HL-60 (cell line): ENCODE measurements at places on chromosomes 1 and 21.

GRCh38 chr1:55362558-55362957 lies 147.4 kb upstream of the USP24 start:
- no peak for DNase-seq

DNA sequence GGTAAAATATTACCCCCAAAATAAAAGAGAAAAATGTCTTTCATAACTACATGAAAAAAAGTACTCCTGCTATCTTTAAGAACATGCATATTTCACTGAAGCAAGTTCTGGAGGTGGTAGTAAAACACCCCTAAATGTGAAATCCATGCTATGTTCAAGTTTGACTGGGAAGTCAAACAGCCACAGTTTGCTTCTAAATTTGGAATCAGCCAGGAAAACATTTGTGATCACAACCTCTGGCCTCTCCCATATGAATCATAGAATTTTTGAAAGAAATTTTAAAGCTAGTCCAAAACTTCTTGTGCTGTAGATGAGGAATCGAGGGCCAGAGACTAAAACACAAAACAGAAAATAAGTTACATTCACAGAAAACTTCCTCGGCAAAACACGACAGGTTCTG lies 6.6 kb downstream of the SORT1 start:
- no peak for DNase-seq

DNA sequence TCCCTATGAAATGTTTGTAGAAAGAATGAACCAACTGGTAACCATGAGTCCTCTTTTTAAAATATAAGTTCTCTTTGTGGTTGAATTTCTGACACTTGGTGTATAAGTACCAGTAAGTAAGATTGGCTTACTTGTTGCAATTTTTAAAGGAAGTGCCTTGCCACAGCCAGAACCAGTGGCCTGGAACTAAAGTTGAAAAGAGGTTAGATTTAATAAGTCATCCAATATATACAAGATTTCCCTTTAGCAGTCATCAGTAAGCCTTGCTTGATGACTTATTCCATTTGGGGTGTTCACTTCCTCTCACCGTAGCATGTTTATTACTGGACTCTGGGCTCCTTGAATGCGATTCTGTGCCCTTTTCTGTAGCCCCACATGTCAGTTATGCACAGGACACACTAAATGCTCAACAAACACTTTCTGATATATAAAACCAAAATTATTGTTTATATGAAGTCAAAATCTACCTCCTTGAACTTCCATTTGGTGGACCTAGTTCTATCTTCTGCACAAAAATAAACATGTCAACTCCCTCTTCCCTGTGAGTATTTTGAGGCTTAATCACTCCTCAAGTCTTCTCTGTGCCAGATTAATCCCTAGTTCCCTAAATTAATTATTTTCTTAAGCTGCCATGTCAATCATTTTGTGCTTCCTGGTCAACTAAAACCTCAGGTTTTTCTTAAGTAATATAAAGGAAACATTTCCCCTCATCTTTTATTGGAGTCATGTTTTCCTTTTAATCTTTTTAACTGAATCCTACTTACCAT lies 218.1 kb downstream of the ST6GALNAC3 start:
- no peak for DNase-seq

DNA sequence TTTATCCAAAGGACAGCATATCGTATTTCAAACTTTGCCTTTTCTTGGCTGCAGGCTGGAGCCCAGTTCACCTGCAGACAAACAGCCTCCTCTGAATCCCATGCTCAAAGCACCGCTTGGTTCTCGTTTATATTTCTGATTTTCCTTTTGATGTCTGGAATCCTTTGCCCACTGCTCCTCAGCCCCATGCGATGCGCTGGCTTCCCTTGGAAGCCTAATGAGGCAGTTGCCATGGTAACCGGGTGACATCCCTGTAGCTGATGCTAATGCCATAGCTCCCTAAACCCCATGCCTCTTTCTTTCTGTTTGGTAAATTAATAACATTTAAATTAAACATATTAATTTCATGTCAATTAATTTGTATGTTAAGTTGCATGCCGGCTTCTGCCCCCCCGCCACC lies 327.1 kb downstream of the PRDM2 start:
- DNase-seq = no peak

GRCh38 chr1:180616439-180616838 lies 15.4 kb upstream of the XPR1 start:
- DNase-seq = no peak

DNA sequence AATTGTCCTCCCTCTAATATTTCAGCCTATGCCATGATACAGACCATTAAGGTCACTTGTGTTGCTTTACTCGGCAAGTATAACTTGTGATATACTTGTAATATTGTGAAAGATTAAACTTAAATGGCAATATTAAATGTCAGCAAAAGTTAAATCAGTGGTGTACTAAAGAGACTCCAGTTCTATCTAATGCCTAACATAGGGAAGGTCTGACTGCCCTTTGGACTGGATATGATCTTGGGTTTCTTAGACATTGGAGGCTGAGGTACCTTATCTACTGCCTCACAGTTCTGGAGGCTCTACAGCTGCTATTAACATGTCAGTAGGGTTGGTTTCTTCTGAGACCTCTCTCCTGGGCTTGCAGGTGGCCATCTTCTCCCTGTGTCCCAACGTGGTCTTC lies 89.9 kb downstream of the MT1HL1 start:
- no peak for DNase-seq

DNA sequence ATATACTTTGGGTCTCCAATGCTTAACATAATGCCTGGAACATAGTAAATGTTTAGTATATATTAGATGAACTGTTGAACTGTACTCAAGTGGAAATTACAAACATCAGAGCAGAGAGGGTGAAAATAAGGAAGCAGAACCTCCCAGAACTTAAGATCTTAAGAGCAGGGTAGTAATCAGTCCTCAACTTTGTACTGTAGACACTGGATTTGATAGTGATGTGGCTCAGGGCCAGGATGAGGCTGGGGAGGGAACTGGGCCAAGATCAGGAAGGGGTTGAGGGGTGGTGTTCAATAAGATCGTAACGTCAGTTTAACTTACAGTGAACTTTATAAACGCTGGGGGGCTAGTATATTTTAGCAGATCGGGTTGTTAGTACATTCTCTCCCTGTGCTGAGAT lies 15.4 kb downstream of the MPZL1 start:
- no peak for DNase-seq

GRCh38 chr1:147204080-147204479 lies 21.1 kb downstream of the FMO5 start:
- peak; percentile 17 for DNase-seq

GRCh38 chr1:78854556-78854955 lies 152.0 kb downstream of the ADGRL4 start:
- no peak for DNase-seq

- peak; percentile 12 for DNase-seq
These were observed 83.9 kb downstream of the FASLG start for GRCh38 chr1:172742599-172743500.

DNA sequence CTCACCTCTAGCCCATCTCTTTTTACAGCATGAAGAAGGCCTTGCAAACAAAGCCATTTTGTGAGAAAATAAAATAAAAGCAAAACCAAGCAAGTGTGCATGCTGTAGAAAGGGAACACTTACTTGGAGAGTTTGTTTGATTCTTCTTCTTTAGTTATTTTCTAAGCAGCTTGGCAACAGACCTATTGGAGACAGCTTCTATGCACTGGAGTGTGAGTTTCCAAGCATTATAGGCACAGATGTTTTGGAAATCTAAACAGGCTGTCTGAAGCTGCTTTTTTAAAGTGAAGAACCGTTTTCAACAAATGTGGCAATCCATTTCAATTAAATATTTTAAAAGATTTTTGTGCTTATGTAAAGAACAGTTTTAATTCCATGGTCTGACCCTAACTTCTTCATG lies 76.6 kb downstream of the NGF start:
- no peak for DNase-seq

DNA sequence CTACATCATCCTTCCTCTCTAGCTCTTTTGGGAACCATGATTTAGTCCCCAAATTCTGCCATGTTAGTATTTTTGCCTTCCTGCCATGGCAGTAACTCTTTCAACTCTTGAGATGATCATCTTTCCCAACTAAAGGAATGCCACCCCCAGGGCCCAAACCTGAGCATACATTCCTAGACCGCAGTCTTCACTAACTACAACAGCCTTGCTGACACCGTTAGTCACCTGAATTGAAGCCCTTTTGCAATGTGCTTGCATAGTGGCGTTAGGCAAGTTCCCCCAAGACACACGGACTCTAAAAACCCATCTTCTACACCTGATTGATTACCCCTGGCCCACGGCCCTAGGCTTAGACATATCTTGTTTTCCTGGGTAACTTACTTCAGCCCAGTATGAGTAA lies 16.4 kb upstream of the YTHDF2 start:
- DNase-seq = no peak

- peak; percentile 49 for DNase-seq
These were observed 12.9 kb upstream of the RNU1-4 start for GRCh38 chr1:16727190-16728111.

GRCh38 chr1:174682419-174683008 lies 234.8 kb downstream of the GPR52 start:
- no peak for DNase-seq

DNA sequence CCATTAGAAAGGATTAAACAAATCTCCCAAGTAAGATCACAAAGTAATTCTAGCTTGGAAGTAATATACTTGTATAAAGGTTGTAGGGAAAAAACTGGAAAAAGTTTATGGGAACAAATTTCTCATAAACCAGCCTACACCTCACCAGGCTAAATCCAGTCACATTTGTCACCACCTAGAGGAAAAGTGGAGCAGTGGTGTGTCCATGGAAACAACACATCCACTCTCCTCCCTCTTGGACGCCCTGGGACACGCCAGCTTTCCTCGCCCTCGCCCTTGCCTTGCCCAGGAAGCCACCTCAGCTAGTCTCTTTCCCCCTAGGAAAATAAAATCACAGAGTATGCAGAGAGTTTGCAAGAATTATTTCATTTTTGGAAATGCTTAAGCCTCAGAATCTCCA lies 2.2 kb downstream of the PALMD start:
- DNase-seq = no peak

- no peak for DNase-seq
These were observed 21.3 kb upstream of the PRSS38 start for GRCh38 chr1:227793948-227794816.

DNA sequence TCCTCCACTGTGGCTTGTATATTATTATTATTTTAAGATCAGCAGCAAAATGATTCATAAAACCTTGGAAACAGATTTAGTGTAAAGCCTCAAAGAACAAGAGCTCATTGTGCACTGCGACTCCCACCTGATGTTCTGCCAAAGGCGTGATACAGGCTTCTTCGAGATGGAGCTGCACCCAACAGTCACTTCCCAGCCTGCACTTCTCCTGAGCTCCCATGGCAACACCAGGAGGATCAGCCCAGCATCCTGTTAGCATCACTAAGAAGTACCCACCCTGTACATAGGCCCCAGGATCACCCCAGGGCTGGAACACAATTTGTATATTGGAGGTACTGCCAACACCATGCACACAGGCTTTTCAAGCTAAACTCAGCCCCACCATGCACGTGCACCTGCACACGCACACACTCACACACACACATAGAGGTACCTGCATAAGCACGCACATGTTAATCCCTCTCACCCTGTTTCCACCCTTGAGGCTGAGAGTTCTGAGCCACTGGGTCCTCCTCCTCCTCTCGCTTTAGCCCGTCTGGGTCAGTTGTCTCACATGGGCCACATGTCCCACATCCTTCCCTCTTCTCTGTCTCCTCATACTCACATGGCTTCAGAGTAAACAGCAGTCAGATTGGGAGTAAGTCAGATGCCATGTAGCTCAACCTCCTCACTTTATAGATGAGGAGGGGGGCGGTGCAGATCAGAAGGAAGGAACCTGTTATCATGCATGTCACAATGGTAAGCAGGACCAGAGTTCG lies 281.9 kb upstream of the POU3F1 start:
- DNase-seq = no peak

- DNase-seq = no peak
These were observed 35.9 kb downstream of the FHAD1 start for GRCh38 chr1:15282810-15283474.

DNA sequence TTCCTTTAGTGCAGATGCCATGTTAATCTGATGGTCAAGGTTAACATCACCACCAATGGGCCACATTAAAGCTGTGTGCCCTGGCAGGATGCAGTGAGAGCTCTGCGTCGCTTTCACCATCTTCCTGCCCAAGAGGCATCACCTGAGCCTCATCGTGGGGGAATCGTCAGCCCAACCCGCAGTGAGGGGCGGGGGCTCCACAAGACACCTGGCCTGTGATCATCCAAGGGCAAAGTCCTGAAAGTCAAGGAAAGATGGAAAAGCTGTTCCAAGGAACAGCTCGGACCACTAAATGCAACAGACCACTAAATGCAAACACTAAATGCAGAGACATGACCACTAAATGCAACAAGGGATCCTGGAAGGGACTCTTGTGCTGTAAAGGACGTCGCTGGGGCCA lies 49.9 kb downstream of the WDR4 start:
- DNase-seq = no peak

- DNase-seq = no peak
These were observed 3.3 kb downstream of the METTL13 start for GRCh38 chr1:171784784-171785183.

DNA sequence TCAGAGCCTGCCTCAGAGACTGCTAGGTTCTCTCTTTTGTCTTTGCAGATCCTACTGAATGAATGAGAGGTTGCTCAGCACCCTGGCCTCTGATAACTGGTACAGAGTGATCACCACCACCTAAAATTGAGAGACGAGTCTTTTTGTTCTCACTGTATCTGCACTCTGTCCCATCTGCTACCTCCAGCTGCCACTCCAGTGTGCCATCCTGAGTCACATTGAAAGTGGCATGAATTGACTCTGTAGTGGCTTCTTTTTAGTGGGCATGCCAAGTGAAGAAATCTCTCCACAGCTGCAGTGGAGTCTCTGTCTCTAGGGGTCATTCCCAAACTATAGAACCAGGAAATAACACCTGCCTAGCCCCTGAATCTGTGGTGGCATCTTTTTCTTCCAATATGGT lies 14.7 kb downstream of the CAMK1G start:
- no peak for DNase-seq

DNA sequence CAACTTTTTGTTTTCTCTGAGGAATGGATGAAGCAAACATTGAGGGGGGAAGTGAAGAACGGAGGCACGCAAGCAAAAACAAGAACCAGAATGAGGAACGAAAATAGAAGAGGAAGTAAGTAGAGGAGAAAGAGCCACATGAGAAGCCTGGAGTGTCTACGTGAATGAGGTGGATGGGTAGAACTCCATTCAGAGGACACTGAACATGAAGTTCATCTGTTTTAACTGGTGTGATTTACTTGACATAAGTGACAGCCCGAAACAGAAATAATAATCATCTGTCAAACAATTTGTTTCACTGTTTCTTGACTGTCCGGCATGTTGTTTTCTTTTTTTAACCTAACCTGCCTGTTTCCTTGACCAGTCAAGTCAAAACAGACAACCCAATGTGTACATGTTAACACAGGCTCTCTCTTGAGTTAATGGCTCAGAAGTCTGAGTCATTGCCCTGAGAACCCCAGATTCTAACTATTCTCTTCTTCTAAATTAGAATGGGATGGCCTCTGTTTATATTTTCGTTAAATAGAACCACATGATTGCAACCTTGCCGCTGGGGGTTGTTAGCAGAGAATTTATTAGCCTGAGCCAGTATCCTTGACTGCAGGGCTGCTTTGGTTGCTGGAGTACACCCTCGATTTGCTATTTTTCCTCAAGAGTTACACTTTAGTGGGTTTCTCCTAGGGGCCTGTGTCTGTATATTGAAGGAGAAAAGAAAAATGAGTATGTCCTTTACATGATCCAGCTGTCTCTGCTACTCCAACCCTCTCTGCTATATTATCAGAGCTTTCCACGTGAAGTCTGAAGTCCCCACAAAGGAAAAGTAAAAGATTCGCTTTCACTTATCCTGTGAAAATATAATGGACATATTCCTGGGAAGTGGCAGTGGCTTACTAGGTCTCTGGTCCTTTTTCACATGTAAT lies 151.7 kb downstream of the ZC3H11B start:
- peak; percentile 81 for DNase-seq

GRCh38 chr1:225481738-225482137 lies 53.9 kb upstream of the LBR start:
- DNase-seq = no peak
